Breast epithelium (tissue), 4 donors: ENCODE measurements at places on chromosomes 2 and 18. TPM values are rescaled to one million over a fixed set of nuclear protein-coding genes. Genes with fewer than 3 reads are reported as not detected.

SNTG2 gene
- total RNA-seq: 7.4 TPM

GRCh38 chr2:29723255-29724001 lies 198.0 kb downstream of the ALK start:
- H3K36me3 ChIP-seq: no peaks in the 10 kb centered on the region
- H3K4me1 ChIP-seq: no peaks in the 10 kb centered on the region
- no peak overlapping the region for H3K4me3 ChIP-seq
- no peak for DNase-seq

DNA sequence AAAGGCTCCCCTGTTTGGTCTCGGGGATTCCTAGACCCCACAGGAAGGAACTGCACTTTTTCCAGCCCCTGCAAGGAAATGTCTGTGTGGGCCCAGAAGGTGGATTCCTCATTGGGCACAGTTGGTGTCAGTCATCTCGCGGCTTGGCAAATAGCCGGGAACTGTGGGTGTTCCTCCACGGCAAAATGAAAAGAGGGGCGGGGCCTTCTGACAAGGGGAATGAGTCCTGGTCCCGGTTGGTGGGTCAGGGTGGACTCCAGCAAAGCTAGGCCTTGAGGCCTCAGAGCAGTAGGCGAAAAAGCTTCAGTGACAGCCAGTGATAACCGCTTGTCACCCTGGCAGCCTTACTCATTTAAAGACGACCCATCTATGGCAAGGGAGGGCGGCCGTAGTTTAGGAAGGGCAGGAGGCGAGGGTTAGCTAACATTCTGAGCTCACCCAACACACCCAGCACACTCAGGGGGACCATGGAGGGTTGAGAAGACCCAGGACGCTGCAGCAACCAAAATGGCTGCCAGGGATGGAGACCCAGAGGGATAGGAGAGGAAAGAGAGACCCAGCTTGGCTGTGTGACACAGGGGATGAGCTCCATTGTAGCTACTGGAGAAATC lies 16.5 kb downstream of the SLC4A3 start:
- no peak overlapping the region for H3K27ac ChIP-seq
- H3K36me3 ChIP-seq: no peaks in the 10 kb centered on the region
- peaks cover 3% of the 10 kb centered on the region for H3K4me1 ChIP-seq
- H3K4me3 ChIP-seq: no peak overlapping the region

DNA sequence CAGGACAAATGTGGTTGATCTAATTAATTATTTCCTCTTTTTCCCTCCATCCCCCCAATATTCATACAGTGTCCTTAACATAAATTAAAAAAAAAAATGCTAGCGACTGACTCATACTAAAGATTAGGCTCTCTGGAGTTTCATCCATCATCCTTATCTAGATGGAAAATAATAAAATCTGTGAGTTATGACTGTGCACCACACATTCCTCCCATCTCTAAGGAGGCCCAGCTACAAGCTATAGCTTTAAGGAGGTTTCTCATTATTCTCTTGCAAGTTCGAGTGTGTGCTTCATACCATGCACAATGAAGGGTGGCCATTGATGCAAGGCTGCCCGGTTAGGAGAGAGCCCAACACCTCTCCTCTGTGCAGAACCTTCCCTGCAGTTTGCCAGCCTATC lies 77.3 kb downstream of the XDH start:
- no peak overlapping the region for H3K27ac ChIP-seq
- H3K27me3 ChIP-seq: no peaks in the 10 kb centered on the region
- no peaks in the 10 kb centered on the region for H3K36me3 ChIP-seq
- no peak overlapping the region for H3K4me3 ChIP-seq
- H3K4me1 ChIP-seq: no peaks in the 10 kb centered on the region

DNA sequence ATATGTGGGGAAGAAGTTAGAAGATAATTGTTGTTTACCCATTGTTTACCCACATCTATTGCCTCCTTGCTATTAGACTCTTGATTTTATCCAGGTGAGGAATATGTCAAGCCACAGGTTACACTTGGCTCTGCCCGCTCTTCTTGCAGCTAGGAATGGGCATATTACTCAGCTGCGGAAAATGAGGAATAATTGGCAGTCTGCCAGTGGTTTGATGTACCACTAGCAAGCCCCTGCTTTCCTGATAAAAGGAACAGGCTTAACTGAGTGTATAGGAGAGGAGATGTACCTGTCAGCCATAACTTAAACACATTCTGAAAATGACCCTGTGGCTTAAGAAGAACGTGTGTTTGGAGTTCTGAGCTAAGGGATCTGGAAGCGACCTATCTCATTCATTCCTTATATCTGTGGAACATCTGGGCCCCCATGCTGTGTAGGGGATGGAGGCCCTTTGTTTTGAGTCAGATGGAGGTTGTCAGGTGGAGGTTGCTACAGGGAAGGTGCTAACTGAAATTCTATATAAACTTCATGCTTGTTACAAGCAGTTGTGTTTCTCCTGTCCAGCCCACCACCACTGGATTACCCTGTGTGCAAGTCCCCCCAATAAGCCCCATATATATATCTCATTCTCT lies 4.6 kb upstream of the FMNL2 start:
- no peaks in the 10 kb centered on the region for H3K36me3 ChIP-seq
- no peaks in the 10 kb centered on the region for H3K4me1 ChIP-seq
- no peak overlapping the region for H3K27ac ChIP-seq
- DNase-seq: no peak
- no peak overlapping the region for H3K4me3 ChIP-seq

PLEKHB2 gene
- total RNA-seq: 73.6 TPM

EPB41L3 gene
- 35.4 TPM for total RNA-seq

DNA sequence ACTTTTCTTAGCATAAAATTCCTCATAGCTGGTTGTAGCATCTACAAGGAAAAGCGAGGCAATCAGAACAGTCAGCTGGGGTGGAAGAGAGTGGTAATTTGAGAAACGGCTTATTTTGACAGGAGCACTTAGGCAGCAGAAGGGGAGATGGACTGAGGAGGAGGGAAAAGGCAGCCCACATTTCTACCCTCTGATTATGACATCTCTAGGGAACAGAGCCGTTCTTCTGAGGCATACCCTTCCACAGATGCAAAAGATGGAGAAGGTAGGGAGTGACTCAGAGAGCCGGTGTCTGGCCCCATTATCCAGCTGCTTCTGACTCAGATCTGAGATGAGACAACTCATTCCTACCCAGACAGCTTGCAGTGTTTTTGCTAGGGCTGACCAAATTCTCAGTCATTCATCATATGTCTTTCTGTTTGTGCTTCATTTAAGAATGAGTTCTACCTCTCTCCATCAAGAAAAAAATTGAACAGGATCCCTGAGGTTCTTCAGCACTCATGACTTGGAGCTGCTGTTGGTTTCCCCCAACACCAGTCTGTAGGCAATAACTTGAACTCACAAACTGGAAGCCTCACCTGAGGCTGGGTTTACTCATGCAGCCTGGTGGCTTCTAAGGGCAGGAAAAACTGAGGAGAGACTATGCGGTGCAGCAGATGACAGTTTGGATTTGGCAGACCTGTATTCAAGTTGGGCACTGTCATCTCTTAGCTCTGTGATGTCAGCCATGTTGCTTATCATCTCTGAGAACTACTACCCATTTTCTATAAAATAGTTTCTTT lies 15.9 kb upstream of the SEC11C start:
- no peak overlapping the region for H3K4me3 ChIP-seq
- no peak overlapping the region for H3K27ac ChIP-seq
- H3K36me3 ChIP-seq: no peaks in the 10 kb centered on the region
- no peak for DNase-seq
- peaks cover 2% of the 10 kb centered on the region for H3K27me3 ChIP-seq
- no peaks in the 10 kb centered on the region for H3K4me1 ChIP-seq

SEPTIN10 gene
- 93.5 TPM for total RNA-seq

DNA sequence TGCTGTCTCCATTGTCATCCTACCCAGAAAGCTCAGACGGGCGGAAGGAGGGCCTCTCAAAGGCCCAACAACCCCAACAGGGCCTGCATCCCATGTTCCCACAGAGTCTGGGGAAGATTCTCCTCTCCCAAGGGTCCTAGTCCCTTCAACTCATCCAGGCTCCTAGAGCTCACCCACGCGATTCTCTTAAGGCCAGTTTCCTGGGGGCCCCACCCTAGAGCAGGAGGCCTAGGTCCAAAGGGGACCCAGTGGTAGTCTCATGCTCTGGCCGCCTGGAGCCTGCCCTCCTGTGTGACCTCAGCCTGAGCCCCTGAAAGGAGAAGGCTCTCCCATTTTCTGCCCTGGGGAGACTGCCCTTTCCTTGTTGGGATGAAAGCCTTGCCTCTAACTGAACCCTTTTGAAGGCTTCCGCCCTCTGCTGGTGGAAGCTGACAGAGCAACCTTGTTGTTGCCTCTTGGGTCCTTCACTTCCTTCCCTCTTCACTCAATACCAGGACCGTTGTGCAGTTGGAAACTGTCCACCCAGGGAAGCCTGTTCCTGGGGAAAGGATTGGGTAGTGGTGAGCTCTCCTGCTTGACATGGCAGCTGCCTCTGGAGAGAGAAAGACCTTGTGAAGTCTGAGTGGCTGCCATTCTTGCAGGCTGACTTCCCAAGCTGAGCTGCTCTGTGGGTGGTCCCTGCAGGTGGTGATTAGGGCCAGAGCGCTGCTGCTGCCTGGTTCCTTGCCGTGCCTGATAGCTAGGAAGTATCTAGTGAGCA lies 86.0 kb upstream of the ALPP start:
- H3K4me1 ChIP-seq: no peaks in the 10 kb centered on the region
- H3K27me3 ChIP-seq: no peaks in the 10 kb centered on the region
- no peak for DNase-seq
- no peak overlapping the region for H3K4me3 ChIP-seq
- no peak overlapping the region for H3K27ac ChIP-seq
- H3K36me3 ChIP-seq: no peaks in the 10 kb centered on the region

DNA sequence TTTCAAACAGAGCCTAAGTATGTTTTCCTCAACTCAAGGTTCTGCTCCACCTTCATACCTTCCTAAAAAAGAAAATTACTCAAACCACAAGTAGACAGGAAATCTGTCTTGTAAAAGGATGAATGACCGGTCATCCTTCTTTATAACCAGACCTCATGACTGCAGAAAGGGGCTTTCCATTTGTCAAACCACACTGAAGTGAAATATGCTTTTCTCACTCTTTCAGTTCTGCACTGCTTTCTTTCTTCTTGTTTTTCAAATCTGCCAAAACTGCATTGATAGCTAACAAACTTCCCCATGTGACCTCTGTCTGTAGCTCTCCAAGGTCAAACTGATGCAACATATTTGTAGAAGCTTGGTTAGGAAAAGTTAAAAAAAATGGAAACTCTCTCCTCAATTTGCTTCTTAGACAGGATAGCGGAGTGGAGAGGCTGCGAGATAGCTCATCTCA lies 308.9 kb upstream of the CCDC68 start:
- H3K36me3 ChIP-seq: no peaks in the 10 kb centered on the region
- peak overlapping the region; percentile 63 for H3K27ac ChIP-seq
- H3K27me3 ChIP-seq: no peaks in the 10 kb centered on the region
- DNase-seq: no peak
- H3K4me1 ChIP-seq: no peaks in the 10 kb centered on the region
- H3K4me3 ChIP-seq: no peak overlapping the region

- H3K27me3 ChIP-seq: no peaks in the 10 kb centered on the region
- no peak for DNase-seq
- no peak overlapping the region for H3K4me3 ChIP-seq
- H3K4me1 ChIP-seq: no peaks in the 10 kb centered on the region
- H3K36me3 ChIP-seq: no peaks in the 10 kb centered on the region
- H3K27ac ChIP-seq: no peak overlapping the region
Observed at GRCh38 chr18:48707636-48708296, 168.9 kb downstream of the CTIF start.

- no peaks in the 10 kb centered on the region for H3K27me3 ChIP-seq
- DNase-seq: no peak
- no peaks in the 10 kb centered on the region for H3K36me3 ChIP-seq
- no peak overlapping the region for H3K4me3 ChIP-seq
Observed at GRCh38 chr2:36737131-36737750, 40.7 kb downstream of the VIT start.

GRCh38 chr2:226121046-226121738 lies 678.4 kb downstream of the IRS1 start:
- H3K36me3 ChIP-seq: no peaks in the 10 kb centered on the region
- H3K4me1 ChIP-seq: no peaks in the 10 kb centered on the region
- H3K4me3 ChIP-seq: no peak overlapping the region
- no peaks in the 10 kb centered on the region for H3K27me3 ChIP-seq
- no peak overlapping the region for H3K27ac ChIP-seq
- DNase-seq: no peak

BMP10 gene
- total RNA-seq: not detected

DNA sequence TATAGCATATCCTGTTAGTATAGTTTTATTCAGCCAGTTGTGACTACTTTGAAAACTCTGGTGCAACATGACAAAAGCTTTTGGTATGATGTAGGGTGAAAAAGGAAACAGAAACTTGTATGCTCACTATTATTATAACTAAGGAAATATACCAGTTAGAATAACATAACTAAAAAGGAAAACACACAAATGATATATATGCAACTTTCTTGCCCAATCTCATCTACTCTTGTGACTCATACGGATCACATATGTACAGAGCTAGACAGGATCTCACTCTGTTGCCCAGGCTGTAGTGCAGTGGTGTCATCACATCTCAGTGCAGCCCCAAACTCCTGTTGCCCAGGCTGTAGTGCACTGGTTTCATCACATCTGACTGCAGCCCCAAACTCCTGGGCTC lies 12.4 kb upstream of the TLK1 start:
- H3K4me1 ChIP-seq: no peaks in the 10 kb centered on the region
- DNase-seq: no peak
- H3K4me3 ChIP-seq: no peak overlapping the region
- no peak overlapping the region for H3K27ac ChIP-seq
- no peaks in the 10 kb centered on the region for H3K27me3 ChIP-seq

DNA sequence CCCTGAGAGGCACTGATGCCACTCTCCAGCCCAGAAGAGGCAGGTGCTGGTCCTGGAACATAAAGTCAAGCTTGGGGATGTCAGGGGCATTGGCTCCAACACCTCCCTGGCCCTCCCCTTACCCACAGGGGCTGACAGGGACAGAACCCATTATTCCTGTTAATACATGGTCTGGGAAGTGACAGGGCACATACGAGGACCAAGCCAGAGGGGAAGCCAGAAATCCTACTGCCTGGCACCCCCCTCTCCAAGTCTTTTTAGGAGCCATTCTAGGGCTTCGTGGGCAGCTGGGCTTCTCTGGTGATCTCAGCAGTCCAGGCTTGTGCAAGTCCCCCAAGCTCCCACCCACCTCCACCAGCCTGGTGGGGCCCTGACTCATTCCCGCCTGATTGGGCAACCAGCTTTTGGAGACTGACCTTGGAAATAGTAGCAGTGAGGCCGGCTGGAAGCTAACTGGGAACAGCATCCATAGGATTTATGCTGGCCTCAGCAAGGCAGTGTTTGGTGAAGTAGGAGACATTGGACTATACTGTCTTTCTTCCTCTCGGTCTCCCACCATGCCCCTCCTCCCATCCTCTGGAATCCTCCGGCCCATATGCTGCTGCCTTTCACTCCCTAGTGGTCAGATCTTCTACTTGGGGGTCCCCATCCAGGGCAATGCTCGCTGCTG lies 86.4 kb upstream of the HK2 start:
- no peak overlapping the region for H3K4me3 ChIP-seq
- no peak overlapping the region for H3K27ac ChIP-seq
- H3K4me1 ChIP-seq: no peaks in the 10 kb centered on the region
- no peaks in the 10 kb centered on the region for H3K36me3 ChIP-seq
- no peak for DNase-seq
